ENCODE measurements at places on chromosomes 1 and 21.

- DNase-seq = no peak
These were observed 35.2 kb downstream of the PEX14 start for GRCh38 chr1:10509809-10510509.

DNA sequence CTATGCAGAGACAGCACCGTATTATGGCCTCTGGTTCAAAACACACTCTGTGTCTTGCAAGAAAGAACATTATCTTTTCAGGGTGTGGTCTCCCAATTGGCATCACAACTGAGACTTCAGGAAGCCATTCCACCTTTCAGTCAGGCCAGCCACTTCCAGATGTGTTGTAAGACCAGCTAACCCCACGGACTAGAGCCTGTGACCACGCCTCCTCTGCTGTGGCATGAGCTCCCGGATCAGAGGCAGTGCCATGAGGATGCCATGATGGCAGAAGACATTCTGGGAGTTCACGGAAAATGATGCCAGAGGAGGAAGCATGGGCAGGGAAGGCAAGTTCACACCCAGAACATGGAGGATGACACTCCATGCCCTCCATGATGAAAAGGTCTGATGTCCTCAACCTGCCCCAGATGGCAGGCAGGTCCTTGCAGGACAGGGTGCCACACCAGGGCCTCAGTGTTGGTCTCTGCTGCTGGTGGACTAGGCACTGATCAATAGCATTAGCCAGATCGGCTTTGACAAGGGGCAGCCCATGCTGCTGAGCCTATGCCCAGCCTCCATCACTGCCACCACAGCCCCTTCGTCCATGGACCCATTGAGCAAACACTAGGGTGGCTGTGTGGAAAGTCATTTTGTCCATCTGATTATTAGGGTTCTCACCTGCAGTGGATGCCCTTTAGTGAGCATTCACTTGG, 341.6 kb downstream of the MATN1 start:
- no peak for DNase-seq

DNA sequence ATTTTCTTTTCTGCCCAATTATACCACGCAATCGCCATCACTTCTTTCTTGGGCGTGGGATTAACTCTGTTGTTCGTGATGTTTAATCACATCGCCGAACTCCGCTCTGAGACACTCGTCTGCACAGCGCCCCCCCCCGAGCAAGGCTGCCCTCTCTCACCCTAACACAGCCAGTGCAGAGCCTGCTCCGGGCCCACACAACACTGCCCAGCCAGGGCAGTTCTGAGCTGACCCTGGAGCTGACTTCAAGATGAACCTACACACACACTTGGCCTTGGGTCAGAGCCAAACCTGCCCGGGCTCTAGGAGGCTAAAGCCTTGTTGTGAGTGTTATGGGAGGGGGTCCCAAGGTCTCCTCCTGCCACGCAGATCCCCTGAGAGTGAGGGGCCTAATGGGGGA, 64.6 kb upstream of the LRP8 start:
- no peak for DNase-seq

GRCh38 chr1:97013941-97014340, 292.4 kb downstream of the PTBP2 start:
- no peak for DNase-seq

GRCh38 chr1:55153031-55153430, 62.1 kb downstream of the USP24 start:
- DNase-seq = no peak

GRCh38 chr1:230498704-230499103, 72.6 kb upstream of the PGBD5 start:
- DNase-seq = no peak

DNA sequence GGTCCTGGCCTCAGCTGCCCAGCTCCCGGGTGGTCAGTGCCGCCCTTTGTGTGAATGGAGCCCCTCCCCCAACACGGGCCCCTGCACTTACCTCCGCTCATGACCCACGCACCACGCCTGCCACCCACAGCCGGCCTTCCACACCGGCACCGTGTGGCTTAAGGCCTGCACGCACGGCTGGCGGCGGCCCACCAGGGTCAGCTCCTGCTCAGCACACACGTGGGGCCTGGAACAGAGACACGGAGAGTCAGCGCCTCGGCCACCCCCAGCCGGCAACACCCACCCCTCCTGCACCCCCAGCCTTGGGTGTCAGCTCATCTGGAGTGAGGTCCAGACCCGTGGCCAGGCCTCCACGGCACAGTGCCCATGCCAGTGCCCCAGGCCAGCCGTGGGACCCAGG, 8.9 kb downstream of the MEGF6 start:
- DNase-seq = no peak

- DNase-seq = no peak
These were observed 11.7 kb downstream of the NKAIN1 start for GRCh38 chr1:31227891-31228568.

DNA sequence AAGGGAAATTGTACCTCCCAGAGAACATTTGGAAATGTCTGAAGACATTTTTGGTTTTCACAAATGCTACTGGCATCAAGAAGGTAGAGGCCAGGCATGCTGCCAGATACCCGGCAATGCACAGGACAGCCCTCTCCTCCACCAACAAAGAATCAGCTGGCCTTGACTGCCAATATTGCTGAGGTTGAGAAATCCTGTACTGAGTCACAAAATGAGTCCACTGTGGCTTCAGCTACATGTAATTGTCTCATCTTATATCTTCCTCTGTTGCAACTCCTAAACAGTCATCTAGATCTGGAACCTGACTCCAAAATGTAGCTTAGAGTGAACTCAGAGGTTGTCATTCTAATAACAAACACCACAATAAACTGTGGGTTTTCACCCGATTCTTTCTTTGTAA, 327.5 kb upstream of the POGK start:
- DNase-seq = no peak

- no peak for DNase-seq
These were observed 76.1 kb upstream of the KIAA0040 start for GRCh38 chr1:175268720-175269119.

DNA sequence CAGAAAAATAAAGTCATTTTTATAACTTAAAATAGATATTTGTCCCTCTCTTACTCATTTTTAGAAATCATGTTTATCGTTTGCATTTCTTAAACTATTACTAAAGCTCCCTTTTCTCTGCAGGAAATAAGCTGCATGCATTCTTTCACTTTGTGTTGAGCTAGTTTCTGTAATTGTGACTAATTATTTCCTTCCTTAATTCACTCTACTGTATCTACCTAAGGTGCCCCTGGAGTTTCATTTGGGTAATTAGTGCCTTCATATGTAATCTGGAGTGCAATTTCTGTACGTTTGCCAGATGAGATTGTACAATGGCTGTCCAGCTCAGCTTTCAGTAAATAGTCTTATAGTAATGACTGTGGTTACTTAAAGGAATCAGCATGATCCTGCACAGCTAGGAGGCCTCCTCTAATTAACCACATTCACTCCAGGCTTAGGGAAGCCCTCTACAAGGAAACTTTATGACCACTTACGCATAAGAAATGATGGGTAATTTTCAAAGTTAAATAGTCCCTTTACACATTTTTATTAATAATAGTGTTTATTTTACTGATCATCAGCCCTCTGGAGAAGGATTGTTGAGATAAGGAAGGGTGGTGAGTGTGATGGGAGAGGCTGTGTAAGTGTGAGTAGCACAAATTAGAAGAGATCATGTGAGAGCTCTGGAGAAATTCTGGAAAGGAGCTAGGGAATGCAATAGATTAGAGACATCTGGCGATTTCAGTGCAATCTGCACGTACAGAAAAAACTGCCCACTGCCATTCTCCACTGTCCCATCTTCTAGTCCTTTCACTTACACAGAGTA, 86.8 kb downstream of the LRRC8C start:
- no peak for DNase-seq

DNA sequence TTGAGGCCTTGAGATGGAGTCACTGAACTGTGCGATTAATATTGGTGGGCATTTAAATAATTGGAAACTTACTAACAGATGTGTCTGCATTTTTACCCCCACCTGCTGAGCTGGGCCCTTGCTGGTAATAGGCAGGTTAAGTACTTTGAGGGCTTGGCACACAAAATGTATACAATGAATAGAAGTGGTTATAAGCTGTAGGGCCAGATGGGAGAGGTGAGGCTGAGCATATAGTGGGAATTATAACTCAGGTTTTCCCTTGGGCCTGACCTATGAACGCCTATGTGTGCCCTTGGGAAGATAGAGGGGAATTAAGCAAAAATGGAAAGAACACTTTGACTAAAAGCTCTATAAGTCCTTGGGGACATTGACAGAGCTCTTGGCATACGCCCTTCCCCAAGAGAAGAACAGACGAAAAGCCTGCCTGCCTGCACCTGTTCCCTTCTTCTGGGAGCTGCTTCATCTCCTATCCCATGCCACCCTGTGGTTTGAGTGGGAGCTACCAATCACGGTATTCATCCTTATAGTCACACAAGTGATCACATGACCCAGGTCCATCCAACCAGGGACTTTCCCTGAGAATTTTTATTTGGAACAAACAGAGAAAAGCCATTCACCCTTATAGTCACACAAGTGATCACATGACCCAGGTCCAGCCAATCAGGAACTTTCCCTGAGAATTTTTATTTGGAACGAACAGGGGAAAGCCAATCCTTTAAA, 260.7 kb upstream of the CSF3R start:
- DNase-seq = no peak

DNA sequence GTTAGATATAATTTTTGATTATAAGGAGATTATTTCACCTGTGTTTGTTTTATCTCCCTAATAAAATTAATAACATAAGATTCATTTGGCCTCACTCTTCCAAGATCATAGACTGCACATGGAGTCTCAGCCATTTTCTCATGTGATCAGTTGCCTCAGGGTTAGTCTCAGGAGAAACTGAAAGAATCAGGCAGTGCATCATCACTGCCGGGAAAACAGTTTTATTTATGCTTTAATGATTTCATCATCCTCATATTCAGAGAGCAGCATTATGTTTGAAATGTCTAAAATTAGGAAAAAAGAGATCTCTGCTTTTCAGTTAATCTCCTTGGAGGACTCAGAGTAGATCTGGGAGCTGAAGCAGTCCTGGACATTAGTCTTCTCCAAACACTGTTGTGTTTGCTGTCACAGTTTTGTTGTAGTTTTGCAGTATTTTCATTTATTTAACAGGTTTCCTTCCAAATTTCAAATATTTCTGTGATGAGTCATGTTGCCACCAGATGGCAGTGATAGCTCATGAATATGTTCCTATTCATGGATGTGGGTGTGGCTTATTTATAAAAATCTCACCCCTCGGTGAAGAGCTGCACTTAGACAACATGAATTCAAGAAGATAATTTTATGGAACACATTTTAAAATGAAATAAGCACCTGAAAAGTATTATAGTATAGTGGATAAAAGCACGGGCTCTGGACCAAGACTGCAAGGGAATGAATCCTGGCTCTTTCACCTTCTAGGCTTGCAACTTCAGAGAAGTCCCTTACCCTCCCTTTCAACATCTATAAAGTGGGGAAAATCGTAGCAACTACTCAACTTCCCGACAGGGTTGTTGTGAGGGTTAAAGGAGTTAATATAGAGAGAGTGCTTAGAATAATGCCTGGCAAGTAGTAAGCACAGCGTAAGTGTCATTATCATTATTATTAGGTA, 31.2 kb downstream of the CHD1L start:
- peak; percentile 1 for DNase-seq

DNA sequence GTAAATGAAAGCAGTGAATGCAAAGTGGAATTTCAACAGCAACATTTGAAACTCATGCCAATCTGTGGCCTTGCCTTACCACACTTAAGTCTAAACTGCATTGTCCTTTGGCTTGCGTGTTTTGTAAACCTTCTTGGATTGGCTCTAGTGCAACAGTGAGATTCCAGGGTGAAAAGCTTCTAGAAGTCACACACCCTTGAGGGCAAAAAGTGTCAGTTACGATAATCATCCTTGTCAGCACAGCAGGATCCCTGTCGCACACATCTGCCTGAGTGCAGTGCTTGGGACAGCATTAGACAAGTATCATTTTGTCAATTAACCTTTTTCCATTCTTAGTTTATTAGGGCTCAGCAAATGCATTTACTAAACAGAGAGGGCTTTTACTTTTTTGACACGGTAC, 243.4 kb upstream of the PTBP2 start:
- no peak for DNase-seq

GRCh38 chr1:187873126-187873525, 1044.4 kb downstream of the PLA2G4A start:
- DNase-seq = no peak

DNA sequence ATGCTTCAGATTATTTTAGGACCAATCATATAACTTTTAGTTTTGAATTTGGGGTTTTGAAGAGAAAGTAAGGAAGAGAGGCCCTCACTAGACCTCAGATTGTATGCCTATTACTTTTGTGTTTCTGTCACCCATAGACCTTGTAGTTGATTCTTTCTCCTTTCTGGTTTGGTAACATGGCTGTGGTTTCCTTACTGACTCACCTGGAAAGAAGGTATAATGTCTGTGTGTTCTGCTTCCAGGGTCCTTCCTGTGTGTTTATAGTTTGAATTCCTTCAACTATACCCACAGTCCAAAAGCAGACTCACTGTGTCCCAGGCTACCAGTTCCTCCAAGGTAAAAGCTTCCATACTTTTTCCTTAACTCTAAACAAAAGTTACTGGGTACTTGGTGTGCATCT, 8.1 kb downstream of the SLC44A3 start:
- no peak for DNase-seq

- DNase-seq = no peak
These were observed 282.2 kb downstream of the RYR2 start for GRCh38 chr1:237324226-237324625.

GRCh38 chr1:230745071-230745470, 2.1 kb upstream of the CAPN9 start:
- no peak for DNase-seq

DNA sequence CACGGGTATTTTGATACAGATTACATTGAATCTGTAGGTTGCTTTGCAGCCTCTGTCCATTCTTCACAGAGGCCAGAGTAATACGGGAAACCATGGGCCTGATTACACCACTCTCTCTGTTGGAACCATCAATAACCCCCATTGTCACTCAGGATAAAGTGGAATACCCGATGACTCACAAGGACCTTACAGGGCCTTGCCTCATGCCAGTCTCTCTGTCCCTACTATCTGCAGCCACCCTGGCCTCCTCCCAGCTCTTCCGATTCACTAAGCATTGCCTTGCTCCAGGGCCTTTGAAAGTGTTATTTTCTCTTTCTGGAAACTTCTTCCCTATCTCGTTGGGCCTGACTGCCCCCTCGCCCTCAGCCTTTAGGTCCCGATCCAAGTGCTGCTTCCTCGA, 61.7 kb downstream of the HMGB4 start:
- no peak for DNase-seq

DNA sequence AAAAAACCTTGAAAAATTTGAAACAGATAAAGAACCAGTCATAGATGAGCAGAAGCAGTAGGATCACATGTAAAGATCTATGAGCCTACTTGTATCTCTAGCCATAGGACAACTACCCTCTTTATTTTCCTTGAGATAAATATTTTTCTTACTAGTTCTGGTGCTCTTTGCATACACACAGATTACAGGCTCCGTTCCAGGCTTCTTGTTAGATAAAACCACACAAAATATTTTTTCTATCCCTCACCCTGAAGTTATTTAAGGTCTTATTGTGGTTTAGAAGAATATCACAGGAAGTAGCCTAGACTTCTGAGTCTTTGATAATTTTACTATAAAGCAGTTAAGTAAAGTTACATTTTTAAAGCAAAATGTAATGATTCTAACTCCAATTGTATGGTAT, 512.2 kb downstream of the NEGR1 start:
- DNase-seq = no peak

All from stimulated activated CD4-positive, alpha-beta T cell treated with anti-CD3 and anti-CD28 coated beads, TNF-alpha, amount 100 ng/mL, for 24 hours (primary cell).